Spleen (tissue), 13 donors: ENCODE measurements at places on chromosomes 5 and 9. TPM values are rescaled to one million over a fixed set of nuclear protein-coding genes. Genes with fewer than 3 reads are reported as not detected.

Gene KCNIP1
- 0.46 TPM for polyA plus RNA-seq

Gene CEP72
- polyA plus RNA-seq: 2.9 TPM

Gene PCDHB14
- 0.30 TPM for polyA plus RNA-seq

Gene SPARC
- 135 TPM for polyA plus RNA-seq

Gene LURAP1L
- 5.6 TPM for polyA plus RNA-seq

Gene DNAH5
- 0.02 TPM for polyA plus RNA-seq

Gene TCERG1
- 72.2 TPM for polyA plus RNA-seq

Gene PCDHGA6
- 0.54 TPM for polyA plus RNA-seq

Gene PCDHB13
- polyA plus RNA-seq: 0.09 TPM

Gene SCGB3A2
- not detected for polyA plus RNA-seq

Gene IFNA2
- not detected for polyA plus RNA-seq
